Left renal cortex interstitium (tissue), 4 donors: ENCODE measurements at places on chromosomes 1 and 21. TPM values are rescaled to one million over a fixed set of nuclear protein-coding genes. Genes with fewer than 3 reads are reported as not detected.

The LRRC47 gene
- 71.0 TPM for polyA plus RNA-seq

The HOOK1 gene
- polyA plus RNA-seq: 67.7 TPM

The LIPI gene
- polyA plus RNA-seq: 1.0 TPM

The NEXN gene
- polyA plus RNA-seq: 12.0 TPM

The RASAL2 gene
- polyA plus RNA-seq: 24.7 TPM

The RCSD1 gene
- polyA plus RNA-seq: 13.0 TPM
